ENCODE measurements at places on chromosomes 6 and 20.

DNA sequence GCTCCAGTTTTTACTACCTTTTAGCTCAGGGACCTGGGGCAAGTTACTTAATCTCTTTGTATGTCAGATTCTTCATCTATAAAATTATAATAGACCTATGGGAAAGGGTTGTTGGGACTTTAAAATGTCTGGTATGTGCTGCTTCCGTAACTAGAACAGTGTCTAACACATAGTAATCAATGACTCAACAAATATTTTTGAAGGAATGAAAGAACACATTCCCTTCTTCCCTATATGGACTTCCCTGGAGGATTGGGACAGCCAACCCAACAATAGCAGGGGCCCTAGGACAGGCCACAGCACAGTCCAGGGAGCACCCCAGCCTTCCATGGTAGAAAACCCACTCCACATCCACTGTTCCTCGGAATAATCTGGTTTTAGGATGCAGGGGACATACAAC lies 50.7 kb upstream of the TPD52L1 start:
- no peak for DNase-seq

- no peak for DNase-seq
These were observed 7.7 kb downstream of the SLC22A16 start for GRCh38 chr6:110468731-110469130.

DNA sequence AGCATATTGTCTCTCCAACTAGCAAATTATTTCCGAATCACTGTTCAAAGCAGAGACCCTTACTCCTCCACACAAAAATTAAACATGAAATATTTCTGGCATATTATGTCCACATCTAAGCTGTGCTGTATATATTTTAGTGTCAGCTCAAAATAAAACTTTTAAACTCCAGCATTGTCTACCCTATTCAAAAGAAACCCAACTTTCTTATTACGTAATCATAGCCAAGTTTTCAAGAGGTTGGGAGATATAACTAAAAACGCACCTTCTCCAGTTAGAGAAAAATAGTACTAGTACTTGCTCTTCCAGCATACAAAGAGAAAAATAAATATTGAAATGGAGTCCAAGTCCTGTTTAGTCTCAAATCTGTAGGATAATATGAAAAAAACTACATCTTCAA lies 24.1 kb upstream of the TFAP2D start:
- no peak for DNase-seq

- DNase-seq, result no peak
These were observed 9.7 kb downstream of the TGM3 start for GRCh38 chr20:2305479-2305878.

GRCh38 chr20:56211051-56211450 lies 37.5 kb upstream of the MC3R start:
- no peak for DNase-seq

All from stimulated activated CD4-positive, alpha-beta T cell treated with anti-CD3 and anti-CD28 coated beads, TNF-alpha, amount 100 ng/mL, for 24 hours (primary cell).